ENCODE measurements at places on chromosomes 1 and 21.

GRCh38 chr1:116313776-116314175, 59.3 kb upstream of the ATP1A1 start:
- DNase-seq = no peak

DNA sequence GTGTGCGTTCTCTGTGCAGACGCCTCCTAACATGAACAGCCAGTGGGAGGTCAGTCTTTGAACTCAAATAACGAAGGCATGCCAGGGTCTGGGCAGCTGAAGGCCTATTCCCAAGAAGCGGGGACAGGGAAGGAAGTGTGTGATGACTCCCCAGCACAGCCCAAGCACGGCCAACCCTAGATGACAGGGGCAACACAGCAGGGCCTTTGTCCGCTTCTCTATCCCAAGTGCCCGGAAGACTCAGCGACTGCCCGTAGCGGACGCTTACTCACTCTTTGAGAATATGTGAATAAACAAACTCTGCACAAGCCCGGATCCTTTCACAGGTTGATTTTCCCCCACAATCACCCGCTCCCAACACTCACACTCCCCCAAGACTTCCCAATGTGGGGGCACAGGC, 11.2 kb downstream of the C1orf198 start:
- DNase-seq = no peak

- no peak for DNase-seq
These were observed 166.1 kb upstream of the DPYD start for GRCh38 chr1:98086796-98087441.

DNA sequence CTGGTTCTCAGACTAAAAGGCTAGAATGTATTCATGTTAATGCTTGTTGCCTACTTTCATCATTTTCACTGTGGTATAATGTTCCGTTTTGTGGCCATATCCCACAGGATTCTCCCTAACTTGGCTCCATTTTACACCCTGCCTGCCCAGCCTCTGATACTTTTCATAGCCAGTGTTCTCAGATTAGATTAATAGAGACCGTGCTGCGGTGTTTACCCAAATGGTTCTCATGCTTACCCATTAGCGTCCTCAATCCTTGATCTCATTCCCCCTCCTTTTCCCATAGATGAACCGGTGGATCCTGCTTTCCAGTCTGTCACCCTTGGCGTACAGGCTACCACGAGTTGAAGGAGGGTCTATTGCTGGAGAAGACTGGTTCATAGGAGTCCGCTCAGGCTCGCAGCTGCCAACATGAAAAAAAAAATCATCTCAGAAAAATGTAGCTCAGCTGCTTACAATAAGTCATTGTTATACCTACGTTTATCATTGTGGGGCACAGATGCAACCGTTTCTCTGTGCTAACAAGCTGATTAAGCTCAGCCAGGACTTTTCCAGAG, 78.7 kb downstream of the SETD4 start:
- DNase-seq = no peak

- no peak for DNase-seq
These were observed 16.4 kb downstream of the SPRTN start for GRCh38 chr1:231354330-231355020.

GRCh38 chr1:214662223-214662785, 59.3 kb downstream of the CENPF start:
- no peak for DNase-seq

DNA sequence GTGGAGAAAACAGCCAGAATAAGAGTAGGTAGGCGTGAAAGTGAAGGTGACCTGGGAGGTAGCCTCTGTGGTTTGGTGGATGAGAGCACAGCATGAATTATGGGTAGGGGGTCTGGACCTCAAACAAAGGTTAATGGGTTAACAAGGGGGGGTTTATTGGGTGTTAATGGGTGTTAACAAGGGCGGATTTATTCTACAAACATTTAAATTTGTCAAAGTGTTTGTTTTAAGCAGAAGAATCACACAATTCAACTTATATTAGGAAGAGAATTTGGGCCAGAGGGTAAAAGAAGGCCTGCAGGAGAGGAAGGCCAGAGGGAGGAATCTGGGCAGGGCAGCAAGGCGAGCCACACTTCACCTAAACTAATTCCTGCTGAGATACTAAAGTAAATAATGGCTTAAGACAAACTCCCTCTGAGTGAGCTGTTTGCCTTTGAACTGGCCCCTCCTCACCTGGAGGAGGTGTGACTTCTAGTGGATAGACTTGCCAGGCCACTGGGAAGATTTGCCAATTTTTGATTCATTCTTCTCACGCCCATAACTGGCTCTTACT, 191.7 kb downstream of the GIPC2 start:
- no peak for DNase-seq
